ENCODE measurements at places on chromosomes 16 and 17.
A peak's percentile ranks its signal among the peaks of the same experiment; 100 is the strongest.

- no peak for DNase-seq
These were observed 491 bp downstream of the SLC25A19 start for GRCh38 chr17:75288770-75289114.

GRCh38 chr16:85100265-85100664, 12.0 kb downstream of the CIBAR2 start:
- DNase-seq = no peak

DNA sequence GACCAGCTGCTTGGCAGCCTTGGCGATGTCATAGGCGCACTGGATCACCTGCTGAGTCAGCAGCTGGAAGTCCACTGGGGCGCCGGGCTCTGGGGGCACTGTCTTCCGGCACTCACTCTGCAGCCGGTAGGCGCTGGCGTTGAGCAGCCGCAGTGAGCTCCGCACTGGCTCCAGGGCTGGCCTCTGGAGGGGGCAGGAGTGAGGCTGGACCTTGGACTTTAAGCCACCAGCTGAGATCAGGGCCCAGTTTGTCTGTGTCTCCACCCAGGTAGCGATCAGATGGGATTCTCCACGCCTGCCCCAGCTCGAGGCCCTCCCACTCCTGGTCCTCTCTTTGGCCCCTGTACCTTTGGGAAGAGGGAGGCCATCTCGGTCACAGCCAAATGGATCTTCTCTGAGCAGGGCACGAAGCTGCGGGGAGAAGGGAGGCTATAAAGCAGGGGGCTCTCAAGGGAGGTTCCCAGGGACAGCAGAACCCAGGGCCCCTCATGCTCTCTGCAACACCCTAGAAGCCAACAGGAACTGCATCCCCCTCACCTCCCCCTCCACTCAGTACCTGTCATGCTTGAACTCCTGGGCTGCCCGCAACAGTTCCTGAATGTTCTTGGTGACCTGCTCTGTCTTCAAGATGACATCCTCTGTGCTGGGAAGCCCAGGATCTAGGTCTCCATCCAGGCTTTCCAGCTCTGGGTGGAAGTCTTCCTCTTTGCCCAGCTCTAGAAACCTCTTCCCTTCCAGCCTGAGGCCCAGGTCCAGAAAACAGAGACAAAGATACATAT, 6.4 kb downstream of the TP53I13 start:
- DNase-seq = no peak

GRCh38 chr17:28854457-28855335, at the start of gene ERAL1:
ERAL1 (plus strand) TSS chr17:28855016; CDS start chr17:28855035, 19 bp downstream.
- peak; percentile 85 for DNase-seq

DNA sequence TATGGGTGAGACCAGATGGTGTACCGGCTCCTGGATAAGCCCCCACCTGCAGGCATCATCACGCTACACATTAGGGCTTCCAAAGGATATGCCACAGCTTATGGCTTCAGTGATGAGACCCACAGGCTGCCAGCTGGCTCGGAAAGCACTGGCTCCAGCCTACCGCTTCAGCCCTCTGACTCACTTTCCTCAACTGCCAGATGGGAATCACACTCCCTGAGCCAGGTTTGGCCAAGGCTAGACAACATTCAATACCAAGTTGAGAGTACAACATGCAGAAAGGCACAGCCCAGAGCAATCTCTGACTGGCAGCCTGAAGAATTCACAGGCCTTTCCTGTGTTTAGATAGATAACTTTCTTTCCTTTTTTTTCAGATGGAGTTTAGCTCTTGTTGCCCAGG, 10.3 kb downstream of the CENPV start:
- no peak for DNase-seq

DNA sequence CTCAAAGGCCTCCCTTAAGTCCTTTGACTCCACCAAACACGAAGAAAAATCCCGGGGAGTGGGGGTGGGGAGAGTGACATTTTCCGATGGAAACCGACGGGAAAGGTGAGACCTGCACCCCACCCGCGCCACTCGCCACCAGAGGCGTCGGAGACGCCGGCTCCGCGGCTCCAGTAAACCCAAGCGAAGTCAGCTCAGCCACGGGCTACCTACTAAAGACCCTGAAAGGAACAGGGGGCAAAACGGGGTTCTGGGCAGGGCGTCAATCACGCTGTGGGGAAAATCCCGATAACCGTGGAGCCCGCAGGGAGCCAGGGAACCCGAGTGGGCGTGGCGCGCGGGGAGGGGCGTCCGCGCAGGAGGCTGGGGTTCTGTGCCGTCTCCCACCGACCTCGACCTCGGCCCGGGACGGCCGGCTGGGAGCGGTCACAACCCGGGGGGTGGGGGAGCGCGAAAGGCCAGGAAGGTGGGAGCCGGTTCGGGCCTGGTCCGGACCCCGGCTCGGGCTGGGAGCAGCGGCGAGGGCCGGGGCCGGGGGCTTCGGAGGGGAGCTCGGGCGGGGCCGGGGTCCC, 565 bp downstream of the WDR45B start:
- DNase-seq = peak; percentile 36

DNA sequence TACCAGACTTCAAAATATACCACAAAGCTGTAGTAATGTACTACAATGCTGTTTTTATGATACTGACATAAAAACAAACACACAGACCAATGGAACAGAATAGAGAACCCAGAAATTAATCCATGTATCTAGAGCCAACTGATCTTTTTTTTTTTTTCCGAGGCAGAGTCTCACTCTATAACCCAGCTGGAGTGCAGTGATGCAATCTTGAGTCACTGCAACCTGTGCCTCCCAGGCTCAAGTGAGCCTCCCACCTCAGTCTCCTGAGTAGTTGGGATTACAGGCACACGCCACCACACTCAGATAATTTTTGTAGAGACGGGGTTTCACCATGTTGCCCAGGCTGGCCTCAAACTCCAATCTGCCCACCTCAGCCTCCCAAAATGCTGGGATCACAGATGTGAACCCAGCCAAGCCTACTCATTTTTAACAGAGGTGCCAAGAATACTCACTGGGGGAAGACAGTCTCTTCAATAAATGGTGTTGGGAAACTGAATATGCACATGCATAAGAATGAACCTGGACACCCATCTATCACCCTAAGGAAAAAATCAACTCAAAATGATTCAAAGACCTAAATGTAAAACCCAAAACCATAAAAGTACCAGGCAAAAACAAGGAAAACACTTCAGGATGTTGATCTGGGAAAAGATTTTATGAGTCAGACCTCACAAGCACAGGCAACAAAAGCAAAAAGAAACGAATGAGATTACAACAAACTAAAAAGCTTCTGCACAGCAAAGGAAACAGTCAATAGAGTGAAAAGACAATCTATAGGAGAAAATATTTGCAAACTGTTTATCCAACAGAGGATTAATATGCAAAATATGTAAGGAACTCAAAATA, 63.1 kb downstream of the STX8 start:
- DNase-seq = no peak

GRCh38 chr16:48091117-48091516, 64.7 kb downstream of the ABCC12 start:
- DNase-seq = no peak

- DNase-seq = peak; percentile 89
These were observed 151.9 kb downstream of the MSI2 start for GRCh38 chr17:57408071-57408811.

GRCh38 chr16:84247331-84247730, 7.5 kb upstream of the KCNG4 start:
- DNase-seq = no peak

DNA sequence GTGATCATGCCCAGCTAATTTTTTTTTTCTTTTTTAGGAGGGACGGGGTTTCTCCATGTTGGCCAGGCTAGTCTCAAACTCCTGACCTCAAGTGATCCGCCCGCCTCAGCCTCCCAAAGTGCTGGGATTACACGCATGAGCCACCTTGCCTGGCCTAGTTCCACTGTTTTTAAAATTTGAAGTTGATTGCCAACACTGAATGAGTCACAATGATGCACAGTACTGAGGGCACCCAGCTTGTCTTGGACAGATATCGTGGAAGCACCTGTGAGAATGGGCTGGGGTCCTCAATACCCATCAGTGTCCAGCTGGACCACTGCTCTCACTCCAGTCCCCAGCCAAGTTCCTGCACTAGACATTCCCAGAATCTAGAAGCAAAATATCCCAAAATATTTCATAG, 2.5 kb downstream of the KNOP1 start:
- DNase-seq = no peak

- DNase-seq = peak; percentile 80
These were observed 11.7 kb downstream of the CCDC57 start for GRCh38 chr17:82200743-82201497.

DNA sequence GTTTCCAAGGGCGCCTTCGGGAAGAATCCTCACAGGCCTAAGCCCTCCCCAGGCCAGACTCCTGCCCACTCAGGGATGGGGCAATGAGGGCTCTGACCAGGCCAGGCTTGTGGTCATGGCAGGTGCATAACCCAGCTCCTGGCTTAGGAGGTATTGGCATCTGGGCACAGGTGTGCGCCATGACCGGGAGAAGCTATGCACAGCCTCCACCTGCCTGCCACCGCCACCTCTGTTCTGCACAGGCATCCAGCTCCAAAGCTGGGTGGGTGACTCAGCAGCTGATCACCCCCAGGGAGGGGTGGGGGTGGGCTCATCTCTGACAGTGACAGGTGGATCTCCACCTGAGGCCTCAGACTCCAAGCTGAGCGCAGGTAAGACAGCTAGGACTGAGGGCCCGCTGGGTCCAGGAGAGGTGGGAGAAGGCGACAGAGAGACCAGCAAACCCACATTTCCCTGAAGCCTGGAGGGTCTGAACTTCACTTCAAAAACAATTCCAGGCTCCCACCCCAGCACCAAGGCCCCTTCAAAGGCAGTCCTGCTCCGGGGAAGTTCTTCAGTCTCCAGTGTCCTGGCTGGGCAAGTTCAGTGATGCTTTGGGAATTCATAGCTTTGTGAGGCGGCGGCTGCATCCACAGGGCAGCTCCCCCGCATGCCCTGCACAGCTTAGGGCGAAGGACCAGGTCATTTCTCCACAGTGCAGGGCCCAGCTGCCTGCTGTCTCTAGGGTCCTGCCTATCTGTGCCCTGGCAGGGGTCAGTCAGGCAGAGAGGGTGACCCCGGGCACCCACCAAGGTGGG, 121.6 kb upstream of the SMURF2 start:
- DNase-seq = no peak

DNA sequence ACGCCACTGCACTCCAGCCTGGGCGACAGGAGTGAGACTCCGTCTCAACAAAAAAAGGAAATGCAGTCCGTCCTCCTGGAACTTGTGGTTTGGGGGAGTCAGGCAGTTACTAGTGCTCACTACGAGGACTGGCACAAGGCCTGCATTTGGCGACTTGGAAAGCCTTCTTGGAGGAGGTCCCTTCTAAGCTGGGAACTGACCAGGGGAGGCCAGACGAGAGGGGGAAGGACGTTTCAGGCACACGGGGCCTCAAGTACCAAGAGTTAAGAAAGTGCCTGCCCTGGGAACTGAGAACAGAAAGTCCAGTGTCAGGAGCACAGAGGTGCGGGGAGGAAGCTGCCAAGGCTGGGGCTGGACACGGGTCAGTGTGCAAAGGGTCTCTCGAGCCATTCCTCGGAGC, 89.9 kb downstream of the ABR start:
- DNase-seq = no peak

- DNase-seq = no peak
These were observed 22.1 kb upstream of the MSI2 start for GRCh38 chr17:57234061-57234738.

GRCh38 chr17:9472094-9472493, 103.5 kb downstream of the STX8 start:
- DNase-seq = no peak

- DNase-seq = no peak
These were observed 14.6 kb downstream of the GNGT2 start for GRCh38 chr17:49195751-49196150.

DNA sequence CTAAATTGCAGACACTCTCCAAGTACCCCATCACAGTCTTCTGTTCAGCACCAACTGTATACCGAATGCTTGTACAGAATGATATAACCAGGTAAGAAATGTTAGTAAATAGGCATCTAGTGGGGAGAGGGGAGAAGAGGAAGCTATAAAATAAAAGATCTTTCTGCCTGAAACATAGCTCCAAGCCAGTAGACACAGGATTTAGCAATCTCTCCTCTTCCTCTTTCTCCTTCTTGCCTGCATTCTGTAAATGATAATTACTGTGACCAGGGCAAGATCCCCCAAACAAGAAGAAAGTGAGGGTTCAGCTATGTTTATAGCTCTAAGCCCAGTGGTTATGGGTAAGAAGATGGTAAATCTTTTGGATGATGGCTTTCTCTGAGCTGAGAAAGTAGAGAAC, 17.9 kb downstream of the ACSM3 start:
- DNase-seq = no peak

GRCh38 chr17:66399441-66399840, 97.0 kb downstream of the PRKCA start:
- DNase-seq = peak; percentile 19

DNA sequence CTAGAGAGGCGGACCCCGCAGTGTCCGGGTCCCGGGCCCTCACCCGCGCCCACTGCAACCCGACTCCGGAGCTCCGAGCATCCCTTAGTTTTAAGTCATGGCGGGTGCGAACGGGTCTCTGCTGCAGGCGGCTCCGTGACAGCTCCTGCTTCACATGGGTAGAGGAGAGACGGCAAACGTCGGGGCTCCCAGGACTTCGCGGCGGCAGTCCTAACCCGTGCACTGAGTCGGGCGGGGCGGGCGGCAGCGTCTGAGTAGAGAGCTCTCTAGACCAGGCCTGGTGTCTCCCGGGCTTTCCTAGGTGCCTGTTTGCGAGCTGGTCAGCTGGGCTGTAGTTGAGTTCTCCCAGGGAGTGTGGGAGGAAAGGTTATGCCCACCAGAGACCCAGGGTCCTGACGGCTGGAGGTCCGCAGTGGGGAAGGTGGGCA, 345 bp downstream of the TSC2 start:
- peak; percentile 19 for DNase-seq

- peak; percentile 40 for DNase-seq
These were observed 3.1 kb downstream of the ITPRIPL2 start for GRCh38 chr16:19116711-19117449.

- peak; percentile 83 for DNase-seq
These were observed 9.8 kb downstream of the TMEM204 start for GRCh38 chr16:1543085-1543896.

DNA sequence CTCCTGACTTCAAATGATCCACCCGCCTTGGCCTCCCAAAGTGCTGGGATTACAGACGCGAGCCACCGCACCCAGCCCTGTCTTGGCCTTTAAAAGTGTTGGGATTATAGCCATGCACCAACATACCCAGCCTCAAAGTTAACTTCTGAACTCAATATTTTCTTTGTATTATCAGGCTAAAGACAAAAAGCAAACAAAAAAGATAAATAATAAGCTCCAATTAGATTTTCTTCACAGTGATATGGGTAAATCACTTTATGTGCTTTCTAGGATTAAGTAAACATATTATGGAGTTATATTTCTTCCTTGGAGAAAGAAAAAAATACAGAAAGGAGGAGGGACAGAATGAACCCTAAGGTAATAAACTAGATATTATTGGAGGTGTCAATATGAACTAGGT, 74.3 kb downstream of the FBXL20 start:
- DNase-seq = no peak

Measured in common myeloid progenitor, CD34-positive (primary cell).